ENCODE measurements at places on chromosomes 16 and 17.

- no peak for DNase-seq
Observed at GRCh38 chr16:53282975-53283946, 151.0 kb upstream of the RBL2 start.

GRCh38 chr17:14429084-14429483 is 128.2 kb downstream of the HS3ST3B1 start:
- no peak for DNase-seq

DNA sequence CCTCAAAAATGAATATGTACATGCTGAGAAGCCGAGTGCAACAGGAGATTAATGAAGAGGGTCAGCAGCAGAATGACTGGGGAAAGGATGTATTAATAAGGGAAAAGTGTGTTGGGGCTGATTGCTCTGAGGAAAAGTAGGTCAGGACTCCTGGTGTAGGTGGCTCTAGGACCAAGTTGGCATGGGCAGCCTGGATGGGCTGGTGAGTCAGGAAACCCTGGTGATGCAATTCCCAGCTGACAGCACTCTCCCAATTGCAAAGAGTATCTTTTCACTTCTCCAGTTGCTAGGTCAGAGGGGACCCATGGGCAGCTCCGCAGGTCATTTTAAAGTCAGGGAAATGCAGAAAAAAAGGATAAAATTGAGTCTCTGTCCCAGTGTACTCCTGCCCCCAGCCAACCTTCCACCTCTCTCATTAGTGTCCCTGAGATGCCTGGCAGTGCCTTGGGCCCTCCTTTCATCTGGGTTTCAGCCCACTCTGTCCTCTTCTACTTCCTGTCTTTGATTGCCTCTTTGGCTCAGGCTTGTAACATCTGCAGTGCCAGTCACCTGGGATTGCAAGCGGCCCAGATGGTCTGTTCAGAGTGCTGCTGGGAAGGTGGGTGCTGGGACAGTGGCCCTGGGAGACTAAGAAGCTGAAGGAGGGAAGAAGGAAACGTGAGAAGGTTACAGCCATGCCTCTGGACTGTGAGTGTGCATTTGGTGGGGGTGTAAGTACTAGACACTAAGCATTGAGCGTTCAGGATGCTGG is 2177.2 kb downstream of the TP53TG3F start:
- no peak for DNase-seq

DNA sequence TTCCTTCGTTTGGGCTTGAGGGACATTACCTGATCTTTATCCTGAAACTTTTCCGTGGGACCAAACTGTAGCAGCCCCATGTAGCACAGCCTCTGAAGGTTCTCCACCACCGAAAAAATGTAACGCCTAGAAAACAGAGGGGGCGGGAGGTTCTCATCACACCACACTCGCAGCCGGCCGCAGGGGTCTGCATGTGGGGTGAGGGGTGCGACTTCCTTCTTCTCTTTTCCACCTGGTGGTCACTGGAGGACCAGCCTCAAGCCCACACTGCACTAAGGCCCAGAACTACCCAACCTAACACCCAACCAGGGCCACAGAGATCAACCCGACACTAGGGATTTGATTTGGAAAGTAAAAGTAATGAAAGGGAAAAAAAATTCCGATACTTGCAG is 57.1 kb downstream of the GTF3C1 start:
- no peak for DNase-seq

DNA sequence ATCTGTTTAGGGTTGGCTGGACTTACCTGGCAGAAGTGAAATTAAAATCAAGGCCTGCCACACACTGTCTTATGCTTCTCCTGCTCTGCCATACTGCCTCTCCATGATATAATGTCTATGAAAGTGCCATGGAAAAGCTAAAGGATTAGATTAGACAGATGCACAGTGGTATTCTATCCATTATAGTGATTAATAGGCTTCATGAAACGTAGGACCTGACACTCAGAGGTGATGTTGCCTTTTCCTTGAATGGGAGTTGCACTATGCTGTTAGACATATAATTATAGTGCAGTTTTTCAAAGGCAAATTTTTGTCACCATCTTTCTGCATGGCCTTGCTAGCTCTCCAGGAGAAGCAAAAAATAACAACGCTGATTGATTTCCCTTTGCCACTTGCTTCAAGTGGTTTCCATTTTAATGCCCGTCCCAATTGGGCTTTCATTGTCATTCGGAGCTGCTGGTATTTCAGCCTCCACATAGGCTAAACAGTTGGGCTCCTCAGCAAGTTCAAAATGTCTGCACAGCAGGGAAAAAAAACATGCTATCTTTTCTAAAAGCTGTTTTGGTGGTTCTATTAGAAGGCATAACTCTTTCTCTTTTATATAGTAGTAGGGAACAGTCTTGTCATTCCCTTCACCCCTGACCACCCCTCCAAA is 502.8 kb upstream of the GOT2 start:
- DNase-seq: no peak

GRCh38 chr16:79601092-79601930 is 774 bp upstream of the MAF start:
- peak; percentile 81 for DNase-seq

GRCh38 chr17:49901460-49902331 is 53.8 kb upstream of the TAC4 start:
- DNase-seq: no peak

- DNase-seq: peak; percentile 36
Observed at GRCh38 chr17:284676-285355, 67.8 kb downstream of the RPH3AL start.

GRCh38 chr16:984736-985636 is 3.4 kb downstream of the SOX8 start:
- DNase-seq: no peak

GRCh38 chr17:1169221-1169928 is 10.4 kb downstream of the ABR start:
- DNase-seq: no peak

DNA sequence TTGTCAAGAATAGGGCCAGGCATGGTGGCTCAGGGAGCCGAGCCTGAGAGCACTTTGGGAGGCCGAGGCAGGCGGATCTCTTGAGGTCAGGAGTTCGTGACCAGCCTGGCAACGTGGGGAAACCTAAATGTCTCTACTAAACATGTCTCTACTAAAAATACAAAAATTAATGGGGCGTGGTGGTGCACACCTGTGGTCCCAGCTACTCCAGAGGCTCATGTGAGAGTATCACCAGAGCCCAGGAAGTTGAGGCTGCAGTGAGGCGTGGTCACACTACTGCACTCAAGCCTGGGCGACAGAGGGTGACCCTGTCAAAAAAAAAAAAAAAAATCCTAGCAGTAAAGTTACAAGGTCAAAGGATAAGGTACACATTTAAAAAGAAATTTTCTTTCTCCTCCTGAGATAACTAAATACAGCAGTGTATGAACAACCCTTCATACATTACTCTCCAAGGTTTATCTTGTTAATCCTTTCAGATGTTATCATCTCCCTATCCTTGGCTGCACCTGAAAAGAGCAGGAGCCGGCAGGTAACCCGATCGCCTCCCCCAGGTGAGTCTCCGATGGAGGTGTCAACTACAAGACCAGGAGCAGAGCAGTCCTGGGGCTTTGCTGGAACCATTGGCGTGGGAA is 122.3 kb downstream of the GOSR1 start:
- no peak for DNase-seq

GRCh38 chr16:30063893-30064728 is 1.4 kb upstream of the ALDOA start:
- DNase-seq: peak; percentile 89

DNA sequence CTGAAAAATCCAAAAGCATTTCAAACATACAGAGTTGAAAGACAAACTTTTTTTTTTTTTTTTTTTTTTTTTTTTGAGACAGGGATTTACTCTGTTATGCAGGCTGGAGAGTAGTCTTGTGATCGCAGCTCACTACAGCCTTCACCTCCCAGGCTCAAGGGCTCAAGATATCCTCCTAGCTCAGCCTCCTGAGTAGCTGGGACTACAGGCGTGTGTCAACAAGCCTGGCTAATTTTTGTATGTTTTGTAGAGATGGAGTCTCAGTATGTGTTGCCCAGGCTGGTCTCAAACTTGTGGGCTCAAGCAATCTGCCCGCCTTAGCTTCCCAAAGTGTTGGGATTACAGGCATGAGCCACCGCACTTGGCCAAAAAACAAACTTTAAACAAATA is 64.2 kb upstream of the KIFC3 start:
- DNase-seq: no peak

DNA sequence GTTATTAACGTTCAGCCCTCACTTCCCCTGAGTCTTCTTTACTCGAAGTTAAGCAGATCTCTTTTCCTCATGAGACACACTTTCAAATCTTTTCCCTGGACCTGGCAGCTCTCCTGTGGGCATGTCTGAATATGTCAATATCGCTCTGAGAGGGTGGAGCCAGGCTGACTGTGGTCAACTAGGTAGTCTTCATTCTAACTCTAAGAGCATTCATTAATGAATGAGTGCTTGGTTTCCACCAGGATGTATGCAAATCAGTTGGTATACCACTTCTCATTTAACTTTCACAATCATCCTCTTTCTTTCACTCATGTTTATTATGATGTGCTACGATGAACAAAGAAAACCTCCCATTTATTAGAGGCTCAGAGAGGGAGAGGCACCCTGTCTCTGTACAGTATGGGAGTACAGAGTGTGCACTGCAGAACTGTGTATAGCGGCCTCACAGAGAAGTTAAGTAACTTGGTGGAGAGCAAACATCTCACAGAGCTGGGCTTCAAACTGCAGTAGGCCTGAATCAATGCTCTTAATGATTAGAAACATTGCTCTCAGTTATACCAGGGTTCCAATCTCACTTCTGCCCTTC is 39.9 kb downstream of the OTOA start:
- no peak for DNase-seq

- DNase-seq: no peak
Observed at GRCh38 chr17:55532670-55533069, 21.4 kb upstream of the SMIM36 start.

DNA sequence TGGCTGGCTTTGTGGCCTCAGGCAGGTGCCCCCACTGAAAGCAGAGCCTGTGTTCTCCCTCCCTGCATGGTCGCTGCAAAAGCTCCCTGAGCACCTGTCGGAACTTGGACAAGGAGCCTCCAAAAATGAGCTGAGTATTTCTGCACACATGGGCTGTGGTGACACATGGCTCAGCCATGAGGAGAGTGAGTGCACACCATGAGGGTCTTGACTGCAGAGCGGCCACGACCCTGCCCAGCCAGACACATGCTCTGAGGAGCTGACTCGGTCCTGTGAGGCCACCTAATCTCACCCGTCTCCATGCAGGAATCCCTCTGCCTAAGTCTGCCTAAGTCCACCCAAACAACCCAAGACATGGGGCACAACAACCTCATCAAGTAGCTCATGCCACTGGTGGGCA is 128.9 kb downstream of the DYNLRB2 start:
- no peak for DNase-seq

GRCh38 chr17:73427198-73427597 is 115.4 kb upstream of the CDC42EP4 start:
- DNase-seq: no peak

DNA sequence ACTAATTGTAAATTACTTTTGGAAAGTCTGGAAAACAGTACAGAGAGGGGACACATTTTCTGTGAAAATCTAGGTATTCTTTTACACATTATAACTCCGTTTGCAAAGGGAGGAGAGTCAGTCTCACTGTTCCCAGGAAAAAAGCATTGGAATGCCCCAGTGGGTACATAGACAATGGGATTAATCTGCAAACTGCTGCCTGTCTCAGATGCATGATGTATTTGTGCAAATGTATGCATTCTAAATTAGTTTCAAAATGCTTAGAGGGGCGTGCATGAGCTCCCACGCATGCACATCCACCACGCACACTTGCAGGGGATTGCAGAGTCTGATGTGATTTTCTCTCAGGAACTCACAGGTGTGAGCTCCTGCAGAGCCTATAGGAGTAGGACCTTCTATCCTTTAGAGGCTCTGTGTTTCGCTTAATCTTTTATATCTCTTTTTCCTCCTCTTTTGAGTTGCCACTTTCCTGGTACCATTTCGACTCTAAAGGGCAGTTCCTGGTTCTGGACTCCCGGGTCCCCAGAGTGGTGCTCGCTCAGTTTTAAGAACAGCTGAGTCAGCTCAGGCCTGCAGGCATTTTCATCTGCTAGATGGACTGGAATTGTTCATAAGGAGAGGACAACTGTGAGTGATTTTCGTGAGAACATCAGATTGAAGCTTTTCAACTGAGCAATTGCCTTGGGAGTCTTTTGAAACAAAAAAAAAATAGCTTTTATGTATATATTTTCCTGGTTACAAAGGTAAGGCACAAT is 1.1 kb downstream of the BCO1 start:
- DNase-seq: no peak

GRCh38 chr16:11398136-11398535 is 52.9 kb downstream of the RMI2 start:
- DNase-seq: no peak

DNA sequence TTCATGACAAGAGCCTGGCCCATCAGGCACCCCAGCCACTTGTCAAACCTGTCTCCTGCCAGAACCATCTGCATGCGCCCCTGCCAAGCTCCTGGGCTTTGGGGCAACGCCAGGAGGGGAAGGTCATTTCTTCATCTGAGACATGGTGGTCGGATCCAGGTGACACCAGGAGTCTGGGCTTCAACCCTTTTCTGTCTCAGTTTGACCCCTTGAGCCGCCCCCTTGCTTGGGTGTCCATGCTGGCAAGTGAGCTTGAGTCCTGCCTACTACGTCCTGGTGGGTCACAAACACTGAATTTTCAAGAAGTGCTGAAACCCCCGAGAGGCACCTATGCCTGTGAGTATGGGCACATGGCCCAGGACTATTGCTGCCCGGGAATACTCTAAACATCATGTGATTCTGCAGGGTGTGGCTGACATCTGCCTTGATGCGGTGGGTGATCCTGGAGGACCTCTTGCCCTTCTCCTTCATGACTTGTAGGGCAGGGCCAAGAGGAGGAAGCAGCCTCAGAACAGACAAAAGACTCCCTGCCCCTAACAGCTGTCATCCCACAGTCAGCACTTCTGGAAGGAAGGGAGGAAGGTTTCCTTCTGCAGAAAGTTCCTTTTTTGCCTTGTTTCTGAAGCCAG is 43.4 kb downstream of the TNFRSF13B start:
- peak; percentile 57 for DNase-seq

- no peak for DNase-seq
Observed at GRCh38 chr16:35102780-35103403, 1643.5 kb downstream of the TP53TG3F start.

All from activated effector memory CD4-positive, alpha-beta T cell treated with anti-CD3 and anti-CD28 coated beads, Interleukin-2, amount 50 U/mL, for 16 hours (primary cell).